ENCODE measurements at places on chromosomes 16 and 17.
A peak's percentile ranks its signal among the peaks of the same experiment; 100 is the strongest.

DNA sequence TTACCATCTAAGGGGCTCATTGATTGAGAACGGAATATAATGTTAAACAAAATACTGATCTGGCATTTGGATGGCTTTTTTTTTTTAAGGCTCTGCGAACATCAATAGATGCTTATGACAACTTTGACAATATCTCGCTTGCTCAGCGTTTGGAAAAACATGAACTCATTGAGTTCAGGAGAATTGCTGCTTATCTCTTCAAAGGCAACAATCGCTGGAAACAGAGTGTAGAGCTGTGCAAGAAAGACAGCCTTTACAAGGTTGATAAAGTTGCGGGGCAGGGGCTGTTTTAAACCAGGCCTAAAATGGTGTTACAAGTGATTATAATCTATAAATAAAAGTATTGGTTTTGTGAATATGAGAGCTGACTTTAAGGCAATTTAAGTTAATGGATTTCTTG, 22.3 kb downstream of the PTRH2 start:
- DNase-seq = no peak

DNA sequence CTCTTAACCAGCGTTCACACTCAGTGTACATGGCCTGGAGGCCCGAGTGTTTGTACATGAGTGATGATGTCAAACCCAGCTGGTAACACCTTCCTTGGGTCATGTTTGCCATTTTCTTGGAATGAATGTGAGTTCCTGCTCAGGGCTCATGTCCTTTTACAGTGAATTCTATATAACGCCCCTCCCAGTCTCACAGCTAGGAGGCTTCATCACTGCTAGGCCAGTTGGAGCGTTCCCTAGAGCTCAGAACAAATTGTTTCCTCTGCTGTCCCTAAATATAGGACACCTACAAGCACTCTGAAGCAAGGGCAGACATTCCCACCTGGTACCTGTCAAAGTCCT, 5.5 kb downstream of the TIMM22 start:
- no peak for DNase-seq

GRCh38 chr16:54140057-54140787, 146.4 kb downstream of the IRX3 start:
- DNase-seq = no peak

GRCh38 chr17:77691216-77692085, 267.1 kb upstream of the TNRC6C start:
- no peak for DNase-seq

DNA sequence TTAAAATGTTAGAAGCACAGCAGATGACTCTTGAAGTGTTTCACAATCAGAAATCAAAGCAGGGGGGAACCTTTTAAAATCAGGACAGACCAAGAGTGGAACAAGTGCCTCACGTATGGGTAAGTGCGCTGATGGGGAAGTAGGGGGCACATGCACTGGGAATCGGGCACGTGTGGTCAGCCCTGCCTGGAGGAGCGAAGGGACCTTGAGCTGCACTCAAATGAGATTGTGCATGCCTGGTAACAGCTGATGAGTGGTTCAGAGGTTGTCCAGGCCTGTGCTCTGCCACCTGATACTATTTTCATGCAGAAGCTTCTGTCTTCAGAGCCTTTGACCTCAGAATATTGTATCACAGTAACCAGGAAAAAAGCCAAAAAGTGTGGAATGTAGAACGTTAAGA, 13.7 kb upstream of the XYLT2 start:
- DNase-seq = no peak

- DNase-seq = no peak
Observed at GRCh38 chr16:35398180-35398579, 1938.8 kb downstream of the TP53TG3F start.

DNA sequence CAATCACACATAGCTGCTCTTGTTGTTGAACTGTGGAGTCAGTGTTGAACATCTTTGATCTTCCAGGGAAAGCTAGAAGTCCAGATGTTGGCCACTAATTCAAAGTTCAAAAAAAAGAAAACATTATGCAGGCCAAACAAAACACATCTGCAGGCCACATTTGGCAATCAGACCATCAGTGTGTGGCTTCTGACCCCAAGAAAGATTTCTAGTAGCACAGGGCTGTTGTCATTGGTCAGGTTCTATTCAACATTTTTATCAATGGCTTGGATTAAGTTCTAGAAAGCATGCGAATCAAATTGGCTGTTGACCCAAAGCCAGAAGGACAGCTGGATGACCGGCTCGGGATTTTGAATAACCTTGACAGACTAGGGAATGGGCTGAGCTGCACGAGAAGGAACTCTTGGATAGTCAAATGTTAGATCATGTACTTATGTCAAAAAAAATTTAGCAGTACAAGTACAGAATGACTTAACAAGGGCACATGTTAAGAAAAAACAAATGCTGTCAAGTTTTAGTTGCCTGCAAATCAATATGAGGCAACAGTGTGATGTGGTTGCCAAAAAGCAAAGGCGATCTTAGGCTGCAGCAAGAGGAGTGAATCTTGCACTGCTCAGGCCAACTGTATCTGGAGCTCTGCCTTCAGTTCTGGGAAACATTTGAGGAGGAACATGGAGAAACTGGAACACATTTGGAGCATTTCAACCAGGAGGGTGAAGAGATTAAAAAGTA, 187.6 kb downstream of the RGS9 start:
- DNase-seq = peak; percentile 61

DNA sequence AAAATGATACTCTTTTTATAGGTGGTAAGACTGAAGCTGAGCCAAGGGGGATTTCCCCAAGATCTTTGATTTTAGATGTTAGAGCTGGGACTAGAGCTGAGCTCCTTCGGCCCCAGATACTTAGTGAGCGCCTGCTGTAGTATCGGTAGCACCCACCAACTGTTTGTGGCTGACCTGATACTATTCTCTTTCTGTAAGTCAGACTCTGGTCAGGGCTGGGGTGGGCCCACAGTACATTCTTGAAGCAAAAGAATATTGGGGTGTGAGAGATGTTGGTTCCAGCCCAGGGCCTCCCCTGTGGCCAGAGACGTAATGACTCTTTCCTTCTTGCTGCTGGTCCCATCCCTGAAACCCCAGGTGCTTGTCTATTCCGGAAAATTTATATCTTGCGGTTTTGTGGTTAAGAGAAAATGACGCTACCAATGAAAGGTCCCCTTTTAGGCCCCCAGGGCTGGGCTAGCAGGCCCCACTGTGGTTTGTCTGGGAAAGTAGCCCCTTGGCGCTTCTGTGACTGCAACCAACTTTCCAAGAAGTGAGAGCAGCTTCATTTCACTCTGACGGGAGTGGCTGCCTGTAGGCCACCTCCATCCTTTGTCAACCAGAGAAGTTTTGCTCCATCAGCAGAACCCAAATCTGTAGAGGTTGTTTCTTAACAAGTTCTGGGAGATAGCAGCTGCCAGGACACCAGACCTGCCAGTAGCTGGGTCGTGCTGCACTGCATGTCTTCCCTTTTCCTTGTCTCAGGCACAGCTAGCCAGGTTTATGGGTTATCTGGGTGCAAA, 86.4 kb upstream of the LGALS9 start:
- no peak for DNase-seq

DNA sequence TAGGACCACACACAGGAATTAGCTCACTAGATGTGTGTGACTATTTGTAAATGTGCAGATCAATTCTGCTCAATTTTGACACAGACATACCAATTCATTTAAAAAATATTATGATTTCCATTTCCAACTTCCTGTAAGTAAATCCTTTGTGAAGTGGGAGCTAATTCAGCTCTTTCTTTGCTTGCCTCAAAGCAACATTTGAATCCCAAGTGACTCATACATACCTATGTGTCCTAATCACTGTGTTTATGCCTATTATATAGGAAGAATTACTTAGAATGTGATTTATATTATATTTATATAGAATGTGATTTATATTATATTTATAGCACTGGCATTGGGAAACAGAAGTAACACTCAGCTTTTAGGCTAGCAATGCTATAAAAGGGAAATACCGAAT, 195.9 kb upstream of the C17orf78 start:
- peak; percentile 17 for DNase-seq

GRCh38 chr16:35570946-35571345, 2111.5 kb downstream of the TP53TG3F start:
- DNase-seq = no peak

GRCh38 chr16:74449470-74449869, 28.2 kb upstream of the CLEC18B start:
- peak; percentile 24 for DNase-seq

GRCh38 chr16:760545-761343, at the start of gene MSLN:
TSS of gene MSLN (plus strand) at chr16:760734. CDS start at chr16:762681, 1,947 bp downstream.
- no peak for DNase-seq

DNA sequence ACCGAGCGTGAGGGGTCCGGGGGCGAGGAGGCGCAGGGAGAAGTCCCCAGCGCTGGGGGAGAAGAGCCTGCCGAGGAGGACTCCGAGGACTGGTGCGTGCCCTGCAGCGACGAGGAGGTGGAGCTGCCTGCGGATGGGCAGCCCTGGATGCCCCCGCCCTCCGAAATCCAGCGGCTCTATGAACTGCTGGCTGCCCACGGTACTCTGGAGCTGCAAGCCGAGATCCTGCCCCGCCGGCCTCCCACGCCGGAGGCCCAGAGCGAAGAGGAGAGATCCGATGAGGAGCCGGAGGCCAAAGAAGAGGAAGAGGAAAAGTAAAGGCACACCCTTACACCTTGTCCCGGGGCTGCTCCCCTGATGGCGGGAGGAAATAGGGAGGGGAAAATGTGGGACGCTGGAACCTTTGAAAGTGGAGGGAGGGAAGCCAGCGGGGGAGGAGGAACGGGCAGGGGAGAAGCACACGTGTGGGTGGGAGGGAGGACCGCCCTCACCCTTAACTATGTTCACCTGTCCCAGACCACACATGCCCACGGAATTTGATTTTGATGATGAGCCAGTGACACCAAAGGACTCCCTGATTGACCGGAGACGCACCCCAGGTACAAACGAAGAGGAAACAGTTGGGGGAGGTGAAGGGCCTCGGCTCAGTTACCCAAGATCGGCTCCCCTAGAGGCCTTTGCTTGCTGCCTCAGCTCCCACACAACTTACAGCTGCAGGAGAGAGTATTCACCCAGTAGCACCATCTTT, 916 bp downstream of the PAGR1 start:
- no peak for DNase-seq

DNA sequence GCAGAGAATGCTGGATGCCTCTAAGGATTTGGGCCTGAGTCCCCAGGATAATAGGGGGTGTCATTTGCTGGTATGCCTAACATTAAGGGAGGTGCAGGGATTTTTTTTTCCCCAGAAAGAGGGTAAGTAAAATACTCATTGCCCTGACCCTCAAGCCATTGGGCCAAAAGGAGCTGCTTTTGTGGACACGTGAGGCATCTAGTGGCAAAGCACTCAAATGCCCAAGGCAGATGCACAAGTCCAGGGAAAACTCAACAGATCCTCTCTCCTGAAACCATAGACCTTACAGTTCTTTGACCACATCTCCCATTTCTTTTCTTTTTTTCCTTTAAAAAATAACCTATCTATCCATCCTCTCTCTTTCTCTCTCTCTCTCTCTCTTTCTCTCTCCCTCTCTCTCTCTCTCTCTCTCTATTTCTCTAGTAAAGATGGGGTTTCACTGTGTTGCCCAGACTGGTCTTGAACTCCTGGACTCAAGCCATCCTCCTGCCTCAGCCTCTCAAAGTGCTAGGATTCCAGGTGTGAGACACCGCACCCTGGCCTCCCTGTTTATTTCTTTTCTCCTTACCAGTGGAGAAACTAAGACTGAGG, 11.8 kb downstream of the IRX5 start:
- no peak for DNase-seq

DNA sequence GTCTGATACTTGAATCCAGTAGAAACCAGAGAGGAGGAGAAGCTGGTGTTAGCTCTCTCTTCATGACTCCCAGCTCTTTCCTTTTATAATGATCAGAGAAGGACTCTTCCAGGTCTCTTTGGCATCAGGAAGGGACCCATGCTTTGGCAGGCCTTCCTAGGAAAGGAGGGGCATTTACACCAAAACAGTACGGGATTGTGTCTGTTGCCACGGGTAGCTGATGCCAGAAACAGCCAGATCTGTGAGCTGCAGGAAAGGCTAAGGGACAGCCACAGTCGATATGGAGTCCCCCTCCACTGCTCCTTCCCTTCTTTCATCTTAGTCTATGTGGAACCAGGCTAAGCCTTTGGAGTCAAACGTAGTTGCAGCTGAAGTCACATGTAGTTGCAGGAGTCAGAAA, 9.3 kb downstream of the CEP295NL start:
- no peak for DNase-seq

DNA sequence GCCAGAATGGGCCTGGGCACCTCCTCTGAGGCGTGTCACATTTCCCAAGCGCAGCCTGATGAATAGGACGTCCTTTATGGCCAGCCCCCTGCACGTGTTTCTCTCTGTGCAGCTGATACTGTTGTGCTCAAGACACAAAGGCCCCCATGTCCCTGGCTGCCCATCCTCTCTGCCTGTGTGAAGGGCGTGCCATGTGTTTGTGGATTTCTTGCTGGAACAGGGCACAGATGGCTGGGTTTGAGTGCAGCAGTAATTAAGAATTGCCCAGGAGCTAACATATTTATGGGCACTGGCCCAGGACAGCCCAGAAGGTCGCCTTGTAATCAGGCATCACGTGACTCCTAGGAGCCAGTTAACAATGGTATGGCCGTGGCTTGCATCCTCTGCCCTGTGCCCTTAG, 181.1 kb downstream of the CCDC182 start:
- DNase-seq = no peak

GRCh38 chr17:33927732-33928133, 327.4 kb upstream of the CCL2 start:
- no peak for DNase-seq

GRCh38 chr17:16585796-16586195, 16.8 kb upstream of the ZNF287 start:
- no peak for DNase-seq

- no peak for DNase-seq
Observed at GRCh38 chr16:56212144-56212543, 20.9 kb downstream of the GNAO1 start.

GRCh38 chr17:55452139-55452790, 30.6 kb upstream of the MMD start:
- DNase-seq = peak; percentile 80

DNA sequence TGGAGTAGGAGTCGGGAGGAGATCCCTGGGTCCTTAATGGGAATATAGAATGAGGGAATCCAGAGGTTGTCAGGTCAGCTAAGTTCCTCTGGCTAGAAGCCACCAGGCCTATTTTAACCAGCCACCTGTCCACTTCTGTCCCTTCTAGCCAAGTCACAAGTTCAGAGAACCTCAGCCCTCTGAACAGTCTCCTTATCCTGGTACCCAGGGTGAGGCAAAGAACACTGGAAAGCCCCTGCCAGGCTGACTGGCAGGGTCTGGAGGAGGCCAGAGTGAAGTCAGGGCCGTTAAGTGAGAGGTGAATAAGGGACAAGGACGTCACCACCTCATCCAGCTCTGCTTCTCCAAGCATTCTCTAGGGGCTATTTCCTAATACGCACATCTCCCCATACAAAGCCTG, 2.7 kb downstream of the CTDNEP1 start:
- no peak for DNase-seq

- DNase-seq = no peak
Observed at GRCh38 chr17:7292729-7293128, 1.7 kb downstream of the YBX2 start.

GRCh38 chr17:52255347-52255746, 96.8 kb upstream of the CA10 start:
- no peak for DNase-seq

GRCh38 chr16:48901712-48902374, 291.9 kb upstream of the N4BP1 start:
- DNase-seq = no peak
